ENCODE measurements at places on chromosomes 11 and 22. TPM values are rescaled to one million over a fixed set of nuclear protein-coding genes. Genes with fewer than 3 reads are reported as not detected.

DNA sequence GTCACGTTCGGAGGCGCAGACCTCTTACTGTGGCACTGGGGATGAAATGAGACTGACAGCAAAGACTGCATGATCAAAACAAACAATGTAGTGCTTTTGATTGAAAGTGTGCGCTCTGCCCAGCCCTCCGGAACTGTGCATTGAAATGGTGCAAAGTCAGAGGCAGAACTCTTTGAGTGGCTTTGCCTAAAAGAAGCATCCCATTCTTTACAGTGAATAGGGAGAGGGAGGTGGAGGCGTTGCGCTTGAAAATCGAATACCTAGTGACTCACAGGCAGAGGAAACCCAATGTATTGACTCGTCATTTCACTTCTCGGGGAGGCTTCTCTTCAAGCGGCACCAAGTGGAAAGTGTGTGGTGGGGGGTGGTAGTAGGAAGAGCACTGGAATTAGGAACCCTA, 10.9 kb downstream of the RCN1 start:
- no peak for DNase-seq
- no peaks in the 10 kb centered on the region for H3K27me3 ChIP-seq
- H3K4me1 ChIP-seq: no peaks in the 10 kb centered on the region
- H3K4me3 ChIP-seq: no peak overlapping the region
- no peak overlapping the region for H3K27ac ChIP-seq

Gene DBX1
- polyA plus RNA-seq: not detected

Gene TEX12
- polyA plus RNA-seq: not detected

Gene GAL3ST1
- 3.2 TPM for polyA plus RNA-seq

DNA sequence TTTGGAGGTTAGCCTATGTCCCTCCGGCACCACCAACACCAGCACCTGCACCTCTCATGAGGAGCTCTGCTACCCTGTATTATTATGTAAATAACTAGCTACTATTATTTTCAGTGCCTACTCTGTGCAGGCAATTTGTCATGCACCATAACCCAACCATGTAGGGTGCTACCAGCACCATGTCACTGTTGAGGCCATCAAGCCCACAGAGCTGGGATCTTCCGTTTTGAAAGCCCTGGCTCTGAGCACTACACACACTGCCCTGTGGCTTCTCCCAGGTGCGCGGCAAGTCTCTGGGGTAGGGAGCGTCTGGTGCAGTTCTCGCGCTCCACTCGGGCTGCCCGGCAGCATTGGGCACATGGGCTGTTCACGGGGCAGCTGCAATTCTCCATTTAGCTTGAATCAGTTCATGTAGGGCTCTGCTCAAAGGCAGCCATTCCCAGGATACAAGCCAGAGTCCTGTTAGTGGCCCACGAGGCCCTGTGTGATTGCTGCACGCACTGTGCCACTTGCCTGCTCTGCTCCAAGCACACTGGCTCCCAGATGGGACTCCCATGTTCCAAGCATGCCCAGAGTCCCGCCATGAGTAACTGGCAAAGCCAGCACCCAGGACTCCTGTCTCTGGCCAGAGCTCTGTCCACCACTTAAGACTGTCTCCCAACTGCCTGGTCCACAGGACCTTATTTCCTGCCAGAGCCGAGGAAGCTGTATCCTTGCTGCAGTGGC, 42.5 kb upstream of the CDON start:
- H3K36me3 ChIP-seq: no peaks in the 10 kb centered on the region
- DNase-seq: no peak
- no peaks in the 10 kb centered on the region for H3K27me3 ChIP-seq
- H3K4me1 ChIP-seq: no peaks in the 10 kb centered on the region

- no peaks in the 10 kb centered on the region for H3K4me1 ChIP-seq
- no peaks in the 10 kb centered on the region for H3K36me3 ChIP-seq
- DNase-seq: no peak
- no peaks in the 10 kb centered on the region for H3K27me3 ChIP-seq
- H3K4me3 ChIP-seq: no peak overlapping the region
- no peak overlapping the region for H3K27ac ChIP-seq
Observed at GRCh38 chr22:40482886-40483285, 112.5 kb downstream of the SGSM3 start.

Gene MUC6
- polyA plus RNA-seq: under 0.01 TPM

DNA sequence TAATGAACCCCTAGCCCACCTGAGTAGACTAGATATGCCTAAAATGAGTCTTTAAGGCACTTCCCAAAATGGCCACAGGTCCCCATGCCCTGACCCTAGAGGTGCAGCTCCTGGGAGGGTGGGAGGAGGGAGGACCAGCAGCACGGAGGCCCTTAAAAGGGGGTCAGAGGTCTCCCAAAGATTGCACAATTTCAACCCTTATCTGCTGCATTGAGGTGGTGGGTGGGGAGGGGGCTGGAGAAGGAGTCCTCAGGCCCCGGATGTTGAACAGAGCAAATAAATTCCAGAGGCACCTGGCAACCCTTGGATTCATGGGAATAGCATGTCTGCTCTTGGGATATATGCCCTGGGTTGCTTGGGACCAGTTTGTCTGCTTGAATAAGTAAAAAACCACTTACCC, 57.6 kb downstream of the NAV2 start:
- H3K4me1 ChIP-seq: peaks cover 7% of the 10 kb centered on the region
- peaks cover 2% of the 10 kb centered on the region for H3K36me3 ChIP-seq
- H3K4me3 ChIP-seq: no peak overlapping the region
- no peaks in the 10 kb centered on the region for H3K27me3 ChIP-seq

Gene CLDN5
- 4.0 TPM for polyA plus RNA-seq

Gene SLC35C1
- 6.5 TPM for polyA plus RNA-seq

DNA sequence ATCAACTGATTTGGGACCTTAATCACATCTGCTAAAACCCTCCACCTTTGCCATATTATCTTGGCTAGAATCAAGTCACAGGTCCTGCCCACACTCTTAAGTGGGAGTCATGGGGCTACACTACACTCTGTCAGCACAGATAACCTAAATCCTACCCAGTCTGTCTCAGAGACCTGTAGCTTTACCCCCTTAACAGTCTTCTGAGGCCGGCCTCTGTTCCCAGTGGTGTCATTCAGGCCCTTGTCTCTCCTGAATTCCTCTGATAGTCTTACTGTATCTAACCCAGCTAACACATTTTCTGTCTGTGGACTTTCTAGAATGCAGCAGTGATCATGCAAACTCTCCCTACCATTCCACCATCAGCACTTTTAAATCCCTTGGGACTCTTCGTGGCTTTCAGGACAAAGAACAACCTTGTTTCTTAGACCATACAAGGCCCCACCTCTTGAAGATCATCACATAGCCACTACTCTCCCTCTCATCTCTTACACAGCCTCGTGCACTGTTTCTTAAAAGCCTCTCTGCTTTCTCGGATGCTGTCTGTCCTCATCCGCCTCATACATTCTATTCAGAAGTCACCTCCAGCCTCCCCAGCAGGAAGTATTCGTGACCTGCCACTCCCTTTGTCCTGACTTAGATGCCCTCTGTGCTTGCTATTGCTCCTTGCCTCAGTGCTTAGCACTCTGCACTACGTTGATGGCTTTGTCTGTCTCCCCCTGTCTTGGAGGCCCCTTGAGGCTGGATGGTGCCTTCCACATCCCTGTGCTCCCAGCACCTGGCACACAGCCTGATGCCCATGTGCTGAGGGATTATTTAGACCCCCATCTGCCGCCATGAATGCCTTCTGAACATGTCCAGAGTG, 57.9 kb downstream of the PANX1 start:
- H3K27me3 ChIP-seq: no peaks in the 10 kb centered on the region
- H3K36me3 ChIP-seq: no peaks in the 10 kb centered on the region
- no peak for DNase-seq
- H3K4me3 ChIP-seq: no peak overlapping the region
- peaks cover 2% of the 10 kb centered on the region for H3K4me1 ChIP-seq

GRCh38 chr11:2268729-2269600, 1.4 kb downstream of the ASCL2 start:
- H3K4me1 ChIP-seq: no peaks in the 10 kb centered on the region
- H3K4me3 ChIP-seq: peak overlapping the region; percentile 31
- no peak overlapping the region for H3K27ac ChIP-seq
- H3K36me3 ChIP-seq: no peaks in the 10 kb centered on the region

GRCh38 chr22:36197514-36198146, 4.0 kb downstream of the APOL4 start:
- no peak overlapping the region for H3K27ac ChIP-seq
- no peak overlapping the region for H3K4me3 ChIP-seq
- no peaks in the 10 kb centered on the region for H3K4me1 ChIP-seq
- H3K36me3 ChIP-seq: no peaks in the 10 kb centered on the region

DNA sequence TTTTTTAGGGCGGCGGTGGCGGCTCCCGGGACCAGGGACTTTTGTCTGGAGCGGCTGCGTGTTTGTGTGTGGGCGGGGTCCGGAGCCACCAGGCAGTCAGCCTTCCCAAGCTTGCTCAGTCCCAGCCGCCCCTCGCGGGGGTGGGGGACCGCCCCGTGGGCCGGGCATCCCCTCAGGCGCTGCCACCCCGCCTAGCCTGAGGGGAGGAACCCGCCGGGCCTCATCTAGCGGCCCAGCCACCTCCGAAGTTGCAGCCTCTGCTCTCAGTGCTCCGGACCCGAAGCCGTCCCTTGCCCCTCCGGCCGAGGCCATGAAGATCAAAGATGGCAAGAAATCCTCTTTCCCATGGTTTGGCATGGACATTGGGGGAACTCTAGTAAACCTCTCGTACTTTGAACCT, 235.2 kb downstream of the OR4C45 start:
- DNase-seq: no peak
- H3K27ac ChIP-seq: no peak overlapping the region
- no peaks in the 10 kb centered on the region for H3K27me3 ChIP-seq
- H3K4me3 ChIP-seq: no peak overlapping the region
- H3K4me1 ChIP-seq: no peaks in the 10 kb centered on the region
- H3K36me3 ChIP-seq: no peaks in the 10 kb centered on the region

Gene OR10D3
- not detected for polyA plus RNA-seq

GRCh38 chr11:97937501-97937900, 1083.2 kb upstream of the CNTN5 start:
- H3K27me3 ChIP-seq: no peaks in the 10 kb centered on the region
- H3K27ac ChIP-seq: no peak overlapping the region
- no peak overlapping the region for H3K4me3 ChIP-seq

GRCh38 chr11:88231894-88232482, 56.7 kb upstream of the RAB38 start:
- H3K4me3 ChIP-seq: no peak overlapping the region
- no peaks in the 10 kb centered on the region for H3K27me3 ChIP-seq
- H3K36me3 ChIP-seq: no peaks in the 10 kb centered on the region
- no peak overlapping the region for H3K27ac ChIP-seq
- H3K4me1 ChIP-seq: no peaks in the 10 kb centered on the region

DNA sequence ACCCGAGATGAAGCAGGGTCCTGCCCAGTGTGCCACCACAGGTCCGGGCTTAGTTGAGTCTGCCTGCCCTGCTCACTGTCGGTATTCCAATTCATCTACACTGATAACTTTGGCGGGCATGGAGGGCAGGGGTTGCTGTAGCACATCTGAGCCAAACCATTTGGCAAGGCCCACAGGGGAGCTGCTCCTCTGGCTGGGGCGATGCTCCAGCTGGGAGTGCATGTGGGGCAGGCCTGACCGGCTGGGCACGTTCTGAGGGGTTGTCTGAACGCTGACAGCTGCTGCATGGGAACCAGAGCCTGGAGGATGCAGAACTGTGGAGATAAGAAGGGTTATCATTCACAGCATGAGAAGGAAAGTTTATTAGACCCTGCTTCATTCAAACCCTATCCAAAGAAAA, 40.4 kb downstream of the DRG1 start:
- no peak for DNase-seq
- no peak overlapping the region for H3K27ac ChIP-seq
- H3K4me3 ChIP-seq: no peak overlapping the region
- H3K4me1 ChIP-seq: no peaks in the 10 kb centered on the region
- H3K27me3 ChIP-seq: no peaks in the 10 kb centered on the region
- H3K36me3 ChIP-seq: peaks cover 8% of the 10 kb centered on the region

- no peaks in the 10 kb centered on the region for H3K4me1 ChIP-seq
- H3K4me3 ChIP-seq: no peak overlapping the region
- DNase-seq: no peak
- H3K27ac ChIP-seq: no peak overlapping the region
Observed at GRCh38 chr11:114233755-114234154, 62.4 kb upstream of the NNMT start.

All from aorta (tissue), 5 donors.